ENCODE measurements at places on chromosomes 1 and 21.

- no peak for DNase-seq
These were observed 19.6 kb downstream of the KCNAB2 start for GRCh38 chr1:6065093-6065858.

DNA sequence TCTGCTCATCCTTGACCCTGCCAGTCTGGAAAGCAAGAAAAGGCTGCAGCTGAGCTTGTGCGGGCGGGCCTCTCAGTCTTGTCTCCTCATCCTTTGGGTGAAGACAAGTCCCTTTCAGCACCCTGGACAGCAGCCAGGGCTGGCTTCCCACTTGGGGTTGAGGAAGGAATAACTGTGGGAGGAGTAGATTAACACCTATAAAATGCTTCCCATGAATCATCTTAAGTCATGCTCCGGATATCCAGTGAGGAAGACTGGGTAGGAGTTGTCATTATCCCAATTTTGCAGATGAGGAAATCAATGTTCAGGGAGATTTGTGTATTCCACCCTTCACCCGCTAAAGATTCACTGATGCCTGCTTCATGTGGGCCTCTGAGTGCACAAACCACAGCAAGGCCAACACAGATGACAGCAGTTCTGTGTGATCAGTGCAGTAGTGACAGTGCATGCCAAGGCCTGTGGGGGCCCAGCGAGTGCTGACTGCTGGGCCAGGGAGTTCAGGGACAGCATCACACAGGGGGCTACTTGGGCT is 20.1 kb upstream of the COL16A1 start:
- DNase-seq, result peak; percentile 14

GRCh38 chr1:8516793-8517556 is 199.1 kb downstream of the SLC45A1 start:
- no peak for DNase-seq

DNA sequence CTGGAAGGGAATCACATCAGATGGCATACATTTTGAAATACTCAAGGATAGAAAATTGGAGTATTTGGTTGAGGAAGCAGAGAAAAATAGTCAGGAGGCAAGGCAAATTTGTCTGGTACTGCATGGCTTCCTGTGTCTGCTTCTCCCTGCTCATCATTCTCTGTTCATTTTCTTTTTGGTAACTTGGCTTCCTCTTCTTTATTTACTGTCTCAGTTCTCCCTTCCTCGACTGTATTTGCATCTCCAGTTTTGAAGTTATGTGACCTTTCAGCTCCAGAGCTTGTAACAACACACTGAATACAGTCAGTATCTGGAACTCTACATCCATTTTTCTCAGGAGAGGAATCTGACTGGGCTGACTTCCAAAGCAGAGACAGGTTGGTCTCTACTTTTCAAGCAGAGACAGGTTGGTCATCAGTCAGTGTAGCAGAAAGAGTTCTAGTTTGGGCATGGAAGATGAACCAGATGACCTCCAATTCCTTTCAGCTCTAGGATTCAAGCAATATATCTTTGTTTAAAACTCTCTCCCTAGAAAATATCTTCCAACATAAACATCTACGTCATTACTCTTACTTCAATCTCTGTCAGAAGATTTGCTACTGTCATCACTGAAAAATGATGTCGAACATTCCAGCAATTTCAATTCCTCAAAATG is 571.2 kb downstream of the ADGRL2 start:
- DNase-seq, result no peak

- peak; percentile 26 for DNase-seq
These were observed 65.9 kb upstream of the DNAJC6 start for GRCh38 chr1:65243491-65243890.

DNA sequence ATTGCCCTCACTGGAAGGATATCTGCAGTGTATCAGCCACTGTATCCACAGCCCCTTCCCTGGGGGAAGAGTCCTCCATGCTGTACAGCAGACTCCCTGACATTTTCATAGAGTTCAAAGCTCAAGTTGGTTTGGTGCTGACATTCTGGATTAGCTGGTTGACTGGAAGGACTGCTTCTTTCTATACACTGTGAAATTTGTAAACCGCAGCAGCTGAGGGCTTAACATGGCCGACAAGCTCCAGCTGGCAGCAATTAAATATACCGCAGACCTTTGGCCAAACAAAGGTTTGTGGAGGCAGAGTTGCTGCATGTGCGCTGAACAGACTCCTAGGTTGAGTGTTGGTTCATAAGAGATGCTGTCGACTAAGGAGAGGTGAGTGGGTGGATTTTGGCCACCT is 126.4 kb downstream of the DHRS3 start:
- no peak for DNase-seq

DNA sequence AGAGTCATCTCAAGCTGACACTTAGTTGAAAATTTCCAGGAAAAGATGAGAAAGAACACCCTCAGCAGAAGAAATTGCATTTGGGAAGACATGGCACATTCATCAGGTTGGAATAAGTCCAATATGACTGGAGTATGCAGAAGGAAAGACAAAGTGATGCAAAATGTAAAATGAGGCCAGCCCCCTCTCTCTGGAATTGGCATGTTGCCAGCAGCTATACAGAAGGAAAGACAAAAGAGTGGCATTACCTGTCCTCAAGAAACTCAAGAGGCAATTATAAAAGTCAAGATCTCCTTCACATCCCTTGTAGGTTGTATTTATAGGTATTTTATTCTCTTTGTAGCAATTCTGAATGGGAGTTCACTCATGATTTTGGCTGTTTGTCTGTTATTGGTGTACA is 426.3 kb downstream of the AGBL4 start:
- no peak for DNase-seq

GRCh38 chr1:22340873-22341272 is 110.8 kb upstream of the ZBTB40 start:
- no peak for DNase-seq

DNA sequence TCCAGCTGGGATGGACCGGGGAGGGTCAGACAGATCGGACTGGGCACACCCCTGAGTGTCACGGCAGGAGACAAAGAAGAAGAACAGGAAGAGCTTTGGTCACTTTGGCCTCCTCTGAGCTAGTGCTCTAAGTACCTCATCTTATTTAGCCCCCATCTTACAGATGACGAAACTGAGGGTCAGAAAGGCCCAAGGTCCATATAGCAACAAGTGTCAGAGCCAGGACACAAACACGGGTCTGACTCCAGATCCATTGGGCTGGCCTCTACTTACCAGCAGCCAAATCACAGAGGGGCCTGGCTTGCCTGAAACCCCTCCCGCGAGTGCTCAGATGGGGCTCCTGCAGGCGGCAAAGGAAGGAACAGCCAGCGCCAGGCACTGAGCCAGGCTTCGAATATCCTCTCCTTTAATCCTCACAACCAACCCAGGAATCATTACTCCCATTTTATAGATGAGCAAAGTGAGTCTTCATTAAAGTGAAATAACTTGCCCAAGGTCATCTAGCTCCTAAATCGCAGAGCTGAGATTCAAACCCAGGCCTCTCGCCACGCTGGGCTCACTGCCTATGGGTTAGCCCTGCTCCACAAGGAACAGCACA is 25.7 kb upstream of the SELENON start:
- DNase-seq, result no peak

DNA sequence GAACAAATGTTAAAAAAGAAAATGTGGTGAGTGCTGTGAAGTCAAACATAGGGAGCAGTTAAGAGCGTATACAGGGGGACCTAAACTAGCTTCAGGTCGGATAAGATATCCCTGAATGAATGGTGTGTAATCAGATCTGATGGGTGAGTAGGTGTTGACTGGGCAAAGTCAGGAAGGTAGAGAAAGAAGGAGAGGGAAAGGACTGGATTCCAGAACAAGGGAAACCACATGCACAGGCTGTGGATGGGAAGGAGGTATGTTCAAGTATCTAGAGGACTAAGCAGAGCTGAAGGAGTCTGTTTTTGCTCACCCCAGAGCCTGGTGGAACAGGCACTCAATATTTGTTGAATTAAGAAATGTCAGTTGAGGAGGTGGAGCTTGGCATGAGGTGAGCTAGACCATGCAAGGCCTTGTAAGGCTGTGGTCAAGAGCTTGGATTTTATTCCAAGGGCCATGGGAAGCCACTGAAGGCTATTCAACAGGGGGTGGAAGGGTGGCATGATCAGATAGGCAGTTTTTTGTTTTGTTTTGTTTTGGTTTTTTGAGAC is 27.4 kb downstream of the MAP7D1 start:
- no peak for DNase-seq

- no peak for DNase-seq
These were observed 1526.1 kb downstream of the KCNT2 start for GRCh38 chr1:195082183-195082582.

DNA sequence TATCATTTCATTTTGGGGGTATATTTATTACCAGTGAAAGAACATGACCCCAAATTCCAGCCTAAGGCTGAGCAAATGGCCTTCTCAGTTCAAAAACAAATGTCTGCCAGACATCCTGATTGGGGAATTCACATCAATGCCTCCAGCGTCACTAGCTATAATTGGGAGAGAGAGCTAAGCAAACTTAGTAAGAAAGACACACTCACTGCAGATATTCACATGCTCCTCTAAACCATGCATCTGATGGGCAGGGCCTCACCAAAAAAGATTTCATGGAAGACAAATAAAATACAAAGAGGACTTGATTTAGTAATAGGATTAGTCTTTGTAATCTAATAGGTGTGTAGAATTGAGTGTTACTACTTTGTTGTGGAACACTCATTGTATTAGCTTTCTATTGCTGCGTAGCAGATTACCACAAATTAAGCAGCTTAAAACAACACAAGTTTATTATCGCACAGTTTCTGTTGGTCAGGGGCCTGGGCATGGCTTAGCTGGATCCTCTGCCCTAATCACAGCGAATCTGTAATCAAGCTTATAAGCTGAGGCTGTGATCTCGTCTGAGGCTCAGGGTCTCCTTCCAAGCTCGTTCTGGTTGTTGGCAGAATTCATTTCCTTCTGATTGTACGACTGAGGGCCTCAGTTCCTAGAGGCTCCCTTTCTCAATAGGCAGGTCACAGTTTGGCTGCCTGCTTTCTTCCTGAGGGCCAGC is 243.0 kb downstream of the PBX1 start:
- no peak for DNase-seq

- DNase-seq, result no peak
These were observed 317.7 kb downstream of the MATN1 start for GRCh38 chr1:30405631-30406212.

DNA sequence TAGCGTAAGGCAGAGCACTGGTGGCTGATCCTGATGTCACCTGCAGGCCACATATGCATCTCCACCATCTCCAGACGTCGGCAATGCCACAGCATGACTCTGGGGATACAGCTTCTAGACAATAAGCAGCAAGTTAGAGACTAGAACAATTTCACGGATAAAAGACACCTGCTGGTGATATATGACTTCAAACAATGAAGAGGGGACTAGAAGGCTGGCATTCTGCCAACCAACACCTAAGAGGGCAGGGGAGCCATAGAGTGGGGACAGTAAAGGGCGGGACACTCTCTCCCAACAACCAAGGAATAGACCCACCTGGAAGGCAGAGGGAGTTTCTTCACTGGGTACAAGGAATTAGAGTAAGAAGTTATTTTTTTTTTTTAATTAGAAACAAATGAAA is 126.7 kb downstream of the SIM2 start:
- no peak for DNase-seq

DNA sequence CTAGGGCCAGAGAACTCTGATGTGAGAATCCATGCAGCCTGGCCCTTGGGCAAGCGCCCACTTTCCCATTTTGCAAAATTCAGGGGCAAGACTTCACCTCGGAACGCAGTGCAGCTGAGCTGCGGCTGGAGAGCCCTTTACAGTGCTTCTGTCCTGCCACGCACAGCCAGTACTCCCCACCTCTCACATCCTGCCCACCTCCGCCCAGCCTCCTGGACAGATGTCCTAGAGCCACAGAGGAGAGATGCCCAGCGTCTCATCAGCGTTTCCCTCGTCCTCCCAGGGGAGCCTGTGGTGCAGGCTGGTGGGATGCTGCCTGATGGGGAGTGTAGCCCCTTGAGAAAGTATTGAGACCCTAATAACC is 29.6 kb downstream of the RUNX3 start:
- DNase-seq, result no peak

DNA sequence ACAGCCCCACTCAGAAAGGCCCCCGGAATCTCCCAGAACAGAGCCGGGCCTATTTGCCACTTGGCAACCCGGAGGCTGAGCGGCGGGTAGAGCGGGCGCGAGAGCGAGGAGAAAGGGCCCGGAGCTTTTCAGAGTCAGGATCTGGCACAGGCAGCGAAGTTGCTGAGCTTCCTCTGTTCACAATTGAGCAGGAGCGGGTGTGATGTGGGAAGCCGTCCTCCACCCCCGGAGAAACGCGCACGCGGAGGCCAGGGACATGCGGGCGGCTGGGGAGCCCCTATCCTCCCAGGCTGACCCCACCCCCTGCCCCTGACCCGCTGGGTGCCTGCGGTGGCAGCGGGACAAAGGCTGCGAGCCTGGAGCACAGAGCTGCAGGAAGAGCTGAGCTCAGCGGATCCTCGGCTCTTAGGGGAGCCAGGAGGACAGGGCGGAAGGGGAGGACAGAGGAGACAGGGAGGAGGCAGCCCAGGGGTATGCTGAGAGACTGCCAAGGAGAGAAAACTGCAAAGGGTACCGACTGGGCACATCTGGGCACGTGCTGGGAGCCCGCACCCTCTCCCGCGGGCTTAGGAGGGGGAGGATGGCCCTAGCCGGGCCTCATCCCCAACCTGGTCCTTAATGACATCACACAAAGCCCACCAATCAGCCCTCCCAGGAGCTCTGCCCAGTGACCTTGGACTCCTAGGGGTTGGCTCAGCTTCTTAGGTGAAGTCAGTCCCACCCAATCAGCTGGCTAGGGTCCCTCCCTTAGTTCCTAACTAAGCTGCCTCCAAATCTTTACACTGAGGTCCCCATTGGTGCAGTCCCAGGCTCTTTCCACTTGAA is 9.3 kb downstream of the KIF21B start:
- DNase-seq, result no peak

- no peak for DNase-seq
These were observed 66.1 kb upstream of the FAM3B start for GRCh38 chr21:41250519-41250918.

GRCh38 chr1:37656026-37656425 is 21.3 kb upstream of the RSPO1 start:
- DNase-seq, result no peak

- DNase-seq, result no peak
These were observed 72.3 kb downstream of the RGL1 start for GRCh38 chr1:183877053-183877720.

- no peak for DNase-seq
These were observed 101.7 kb upstream of the GJB5 start for GRCh38 chr1:34653110-34653509.

- peak; percentile 87 for DNase-seq
These were observed 690 bp downstream of the EPS8L3 start for GRCh38 chr1:109762821-109763645.

- DNase-seq, result peak; percentile 53
These were observed 27.4 kb downstream of the HIVEP3 start for GRCh38 chr1:41891199-41891896.

DNA sequence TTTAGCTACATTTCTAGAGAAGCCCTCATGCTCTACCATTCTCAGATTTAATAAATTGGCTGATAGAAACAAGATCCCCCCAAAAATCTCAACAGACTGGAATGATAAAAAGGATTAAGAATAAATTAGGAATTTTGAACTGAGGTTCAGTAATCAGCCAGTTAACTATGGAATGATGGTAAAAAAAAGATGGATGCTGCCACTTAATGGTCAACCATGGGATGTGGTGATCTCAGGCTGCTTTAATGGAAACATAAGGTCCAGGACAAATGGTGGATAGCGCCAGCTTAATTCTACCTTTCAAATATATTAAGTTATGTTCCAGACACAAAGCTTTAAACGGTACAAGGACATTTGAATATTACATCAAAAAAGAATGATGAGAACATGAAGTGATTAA is 49.9 kb downstream of the CCN1 start:
- no peak for DNase-seq

GRCh38 chr1:12065872-12066271 is 2.8 kb downstream of the TNFRSF8 start:
- DNase-seq, result no peak

GRCh38 chr1:230573658-230574057 is 68.6 kb upstream of the COG2 start:
- DNase-seq, result peak; percentile 75
